Endodermal cell (in vitro differentiated cells): ENCODE measurements at places on chromosomes 11 and 22. TPM values are rescaled to one million over a fixed set of nuclear protein-coding genes. Genes with fewer than 3 reads are reported as not detected.

DNA sequence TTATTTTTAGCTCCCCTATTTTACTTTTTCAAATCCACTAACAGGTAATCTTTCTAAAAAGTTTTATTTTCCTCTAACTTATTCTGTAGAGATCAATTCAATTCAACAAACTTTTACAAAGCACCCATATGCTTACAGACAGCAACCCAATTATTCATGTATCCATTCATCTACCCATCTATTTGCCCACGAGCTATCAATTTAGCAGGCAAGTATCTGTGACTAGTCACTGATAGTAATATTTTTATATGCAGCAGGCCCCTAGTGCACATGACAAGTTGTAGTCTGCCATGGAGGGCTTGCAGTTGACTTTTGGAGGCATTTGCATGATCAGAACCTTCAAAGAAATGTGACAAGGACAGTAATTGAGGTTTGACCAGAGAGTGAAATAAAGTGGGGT is 753.2 kb upstream of the TENM4 start:
- DNase-seq = no peak

DNA sequence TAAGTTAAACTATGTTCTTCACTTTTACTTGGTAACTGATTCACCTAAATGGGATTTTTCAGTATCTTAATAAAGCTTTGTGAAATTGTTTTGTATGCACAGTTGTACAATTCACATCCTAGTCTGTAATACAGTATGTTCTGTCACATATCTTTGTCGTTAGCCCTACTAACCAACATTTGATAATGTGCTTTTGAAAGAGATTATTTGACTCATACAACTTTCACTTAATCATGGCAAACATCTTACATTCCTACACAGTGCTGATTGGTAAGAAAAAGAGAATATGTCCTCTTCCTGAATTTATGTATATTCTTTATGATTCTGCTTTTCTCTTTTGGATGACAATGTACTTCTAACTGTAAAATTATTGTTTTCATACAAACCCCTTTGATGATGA is 234.5 kb downstream of the METTL15 start:
- DNase-seq = no peak

DNA sequence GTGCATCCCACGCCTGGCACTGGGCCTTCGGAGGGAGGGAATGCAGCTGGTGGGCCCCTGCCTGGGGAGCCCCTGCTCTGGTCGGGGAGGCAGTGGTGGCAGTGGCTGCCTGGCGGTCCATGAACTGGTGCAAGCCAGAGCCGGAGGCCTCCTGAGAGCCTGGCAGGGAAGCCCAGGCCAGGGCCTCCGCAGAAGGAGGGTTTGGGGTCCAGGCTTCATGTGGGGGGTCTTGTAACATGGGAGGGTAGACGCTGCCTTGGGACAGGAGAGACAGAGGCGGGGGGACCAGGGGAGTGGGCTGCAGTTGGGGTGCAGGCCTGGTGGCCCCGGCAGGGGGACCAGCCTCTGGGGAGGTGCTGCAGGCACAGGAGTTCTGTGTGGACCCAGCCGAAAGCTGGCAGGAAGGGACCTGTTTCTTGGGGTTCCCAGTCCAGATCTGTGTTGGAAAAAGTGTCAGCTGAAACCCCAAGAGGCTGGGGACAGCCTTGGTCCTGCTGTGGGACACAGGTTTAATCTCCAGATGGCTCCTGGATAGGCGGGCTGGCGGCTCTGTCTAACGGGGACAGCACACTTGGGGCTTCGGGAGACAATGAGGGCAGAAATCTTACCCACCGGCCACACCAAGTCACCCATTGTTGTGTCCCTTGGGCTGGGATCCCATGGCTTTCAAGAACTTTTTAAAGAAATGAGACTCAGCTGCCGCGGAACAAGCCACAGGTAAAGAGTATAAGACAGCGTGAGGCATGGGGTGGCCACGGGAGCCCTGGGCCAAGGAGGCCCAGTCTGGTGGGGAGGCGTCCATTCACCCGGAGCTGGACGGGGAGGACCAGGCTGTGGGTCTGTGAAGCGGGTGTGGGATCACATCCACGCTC is 73.5 kb downstream of the KCNQ1 start:
- peak; percentile 34 for DNase-seq

GRCh38 chr11:110785398-110785797 is 73.2 kb upstream of the ARHGAP20 start:
- DNase-seq = no peak

DNA sequence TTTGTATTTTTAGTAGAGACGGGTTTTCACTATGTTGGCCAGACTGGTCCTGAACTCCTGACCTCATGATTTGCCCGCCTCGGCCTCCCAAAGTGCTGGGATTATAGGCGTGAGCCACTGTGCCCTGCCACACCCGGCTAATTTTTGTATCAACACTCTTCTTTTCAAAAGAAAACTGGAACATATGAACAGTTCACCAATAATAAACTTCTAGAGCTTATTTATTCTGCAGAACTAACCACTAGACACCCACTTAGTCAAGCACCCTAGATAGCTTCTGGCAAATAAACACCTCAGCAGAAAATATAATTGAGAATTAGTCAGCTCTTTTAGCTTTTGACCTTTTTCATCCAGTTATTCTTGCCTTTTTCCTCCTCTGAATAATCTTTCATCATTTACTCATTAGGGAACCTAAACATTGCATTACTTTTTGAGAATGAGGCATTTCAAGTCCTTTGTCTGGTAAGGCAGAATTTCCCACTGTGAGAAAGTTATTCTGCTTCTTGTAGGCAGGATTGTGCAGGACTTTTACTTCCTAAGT is 27.3 kb upstream of the TMEM41B start:
- DNase-seq = no peak

- DNase-seq = no peak
These were observed 7.6 kb upstream of the LMO2 start for GRCh38 chr11:33899400-33900037.

- DNase-seq = no peak
These were observed 54.0 kb downstream of the C11orf91 start for GRCh38 chr11:33646629-33647028.

DNA sequence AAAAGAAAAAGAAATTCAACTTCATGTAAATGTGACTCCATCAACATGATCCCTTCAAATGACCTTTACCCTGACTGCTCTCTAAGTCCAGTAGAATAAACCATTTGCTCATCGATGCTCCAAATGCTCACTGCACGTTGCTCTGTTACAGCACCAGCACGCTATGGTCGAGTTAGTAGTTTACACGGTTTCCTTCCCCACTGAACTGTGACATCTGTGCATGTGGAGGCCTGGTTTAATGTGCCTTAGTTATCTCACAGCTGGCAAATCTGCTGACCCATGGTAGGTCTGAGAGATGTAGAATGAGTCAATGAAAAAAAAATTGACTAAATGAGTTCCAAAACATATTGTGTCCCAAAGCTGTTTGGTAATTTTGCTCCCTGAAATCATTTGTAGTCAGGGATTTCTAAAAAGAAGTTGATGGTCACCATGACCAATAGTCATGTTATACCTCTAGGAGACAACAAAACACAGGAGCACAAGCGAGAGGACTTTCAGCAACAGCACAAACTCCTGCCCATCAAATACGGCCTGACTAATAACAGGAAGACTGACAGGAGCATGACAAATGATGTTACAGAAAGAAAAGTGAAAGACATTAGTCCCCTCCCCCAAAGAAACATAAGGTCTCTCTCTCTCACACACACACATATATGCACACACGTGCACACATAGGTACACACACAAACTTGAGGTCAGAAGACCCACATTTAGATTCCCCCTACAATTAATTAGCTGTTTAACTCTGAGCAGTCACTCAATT is 624.5 kb downstream of the OPCML start:
- no peak for DNase-seq

Gene MS4A3
- total RNA-seq = not detected in 3 replicates

Gene FXYD2
- total RNA-seq = 1.8 and 3.0 TPM in 2 replicates

Gene SHANK3
- total RNA-seq = 10.5 and 11.1 TPM in 2 replicates

Gene SLC5A4
- not detected in 2 replicates for total RNA-seq

Gene PATE2
- total RNA-seq = 0.23 and 0.79 TPM in 2 replicates

Gene ART1
- total RNA-seq = not detected in 2 replicates

Gene OR8B2
- not detected in 2 replicates for total RNA-seq
